ENCODE measurements at places on chromosomes 12 and 14.
A peak's percentile ranks its signal among the peaks of the same experiment; 100 is the strongest.

DNA sequence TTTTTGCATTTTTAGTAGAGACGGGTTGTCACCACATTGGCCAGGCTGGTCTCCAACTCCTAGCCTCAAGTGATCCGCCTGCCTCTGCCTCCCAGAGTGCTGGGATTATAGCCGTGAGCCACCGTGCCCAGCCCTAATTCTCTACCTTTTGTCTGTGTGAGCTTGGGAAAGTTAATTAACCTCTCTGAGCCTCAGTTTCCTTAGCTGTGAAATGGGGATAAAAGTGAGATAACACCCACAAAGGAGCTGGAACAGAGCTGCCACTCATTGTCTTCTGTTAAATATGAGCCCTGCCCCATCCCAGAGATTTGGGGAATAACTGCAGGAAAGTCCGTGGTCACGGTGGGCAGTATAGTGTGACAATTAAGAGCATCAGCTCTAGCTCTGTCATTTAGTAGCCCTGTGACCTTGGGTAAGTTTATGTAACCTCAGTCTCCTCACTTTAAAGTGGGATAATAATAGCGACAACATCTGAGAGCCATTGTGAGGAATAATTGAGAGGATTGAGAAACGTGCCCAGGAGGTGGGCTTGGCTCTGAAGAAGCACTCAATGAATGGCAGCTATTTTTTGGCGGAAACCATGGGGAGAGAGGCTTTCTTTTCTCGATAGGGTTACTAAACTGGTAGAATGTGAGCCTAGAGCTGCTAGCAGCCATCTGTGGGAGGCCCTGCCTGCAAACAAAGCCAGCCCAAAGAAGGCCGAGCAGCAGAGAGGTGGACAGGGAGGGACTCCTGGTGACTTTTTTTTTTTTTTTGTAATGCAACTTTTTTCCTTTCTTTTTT, 60.8 kb upstream of the MED13L start:
- no peak for DNase-seq

DNA sequence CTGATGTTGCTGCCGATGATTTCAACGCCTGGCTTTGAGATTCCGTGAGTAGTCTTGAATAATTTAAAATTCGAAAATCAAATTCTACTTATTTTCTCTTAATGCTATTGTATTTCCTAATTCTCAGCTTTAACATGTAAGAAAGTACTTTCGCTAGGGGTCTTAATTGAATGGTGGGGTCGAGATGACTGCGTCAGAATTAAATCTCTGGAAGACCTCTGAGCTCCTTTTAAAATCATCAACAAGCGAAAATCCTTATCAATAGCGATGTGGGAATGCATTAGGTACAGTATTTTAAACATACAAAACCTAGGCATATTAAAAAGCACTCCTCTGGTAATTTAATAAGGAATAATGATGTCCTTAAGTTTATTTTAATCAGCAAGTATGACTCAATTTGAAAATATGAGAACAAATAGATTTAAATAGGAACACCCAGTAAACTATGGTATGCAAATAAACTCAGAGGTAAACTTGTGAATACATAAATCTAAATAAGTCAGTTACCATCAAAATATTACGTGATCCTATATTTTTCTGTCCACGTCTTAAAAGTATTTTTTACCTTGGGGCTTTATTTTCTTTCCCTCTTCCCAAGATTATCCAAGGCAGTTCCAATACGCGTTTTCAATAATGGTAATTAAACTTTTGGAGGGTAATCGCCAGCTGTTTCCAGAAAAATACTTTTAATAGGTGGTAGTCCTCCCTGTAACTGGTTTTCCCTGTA, 1.4 kb downstream of the FOXA1 start:
- no peak for DNase-seq

GRCh38 chr12:117311-117710, 50.7 kb downstream of the IQSEC3 start:
- DNase-seq = no peak

DNA sequence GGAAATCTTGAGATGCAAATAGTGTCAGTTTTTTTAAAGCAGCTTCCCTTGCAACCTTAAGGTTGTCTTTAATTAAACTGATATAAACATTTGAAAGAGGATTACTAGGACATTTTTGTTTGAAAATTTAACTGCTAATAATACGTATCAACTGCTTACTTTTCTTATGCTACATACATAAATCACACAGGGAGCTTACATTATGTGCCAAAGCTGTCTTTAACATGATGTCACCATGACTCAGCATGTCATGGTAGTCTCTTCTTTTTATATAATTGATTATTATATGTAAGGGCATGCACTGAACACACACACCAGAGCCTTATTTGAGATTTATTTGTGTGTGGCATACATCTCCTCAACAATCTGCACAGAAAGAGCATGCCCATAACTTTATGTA, 63.0 kb upstream of the PTHLH start:
- peak; percentile 76 for DNase-seq

- no peak for DNase-seq
Measured at GRCh38 chr14:96592591-96593386, 90.6 kb downstream of the PAPOLA start.

- DNase-seq = no peak
Measured at GRCh38 chr12:10268037-10268436, 39.6 kb upstream of the KLRD1 start.

DNA sequence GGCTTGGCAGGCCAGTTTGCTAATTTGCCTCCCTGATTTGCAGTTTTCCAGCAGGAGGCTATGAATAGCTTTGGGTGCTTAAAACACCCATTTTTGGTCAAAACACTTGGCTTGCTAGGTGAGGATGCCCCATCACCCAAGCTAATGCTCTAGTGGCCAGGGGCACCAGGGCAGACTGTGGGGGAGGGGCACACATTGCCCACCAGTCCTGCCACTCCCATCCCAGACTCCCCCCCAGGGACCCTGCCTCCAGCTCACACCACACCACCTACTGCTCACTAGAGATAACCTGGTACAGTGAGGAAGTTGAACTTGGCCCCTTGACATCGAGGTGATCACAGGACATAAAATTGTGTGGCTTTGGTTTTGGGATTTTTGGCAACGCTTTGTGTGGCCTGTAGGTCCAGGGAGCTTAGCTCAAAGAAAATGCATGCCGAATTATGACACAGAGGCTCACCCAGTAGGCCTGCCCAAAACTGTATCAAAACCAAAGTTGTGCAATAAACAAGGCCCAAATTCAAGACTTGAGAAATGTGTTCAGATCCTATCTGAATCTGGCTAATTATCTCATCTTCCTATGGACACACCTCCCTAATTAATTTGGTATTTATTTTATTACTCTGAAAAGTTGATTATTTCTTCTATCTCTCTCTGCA, 4.3 kb downstream of the NUAK1 start:
- DNase-seq = no peak

- DNase-seq = no peak
Measured at GRCh38 chr12:78395961-78396360, 468.6 kb upstream of the SYT1 start.

- no peak for DNase-seq
Measured at GRCh38 chr14:89470401-89470800, 53.4 kb upstream of the FOXN3 start.

GRCh38 chr12:78118486-78118885, 287.8 kb downstream of the NAV3 start:
- no peak for DNase-seq

DNA sequence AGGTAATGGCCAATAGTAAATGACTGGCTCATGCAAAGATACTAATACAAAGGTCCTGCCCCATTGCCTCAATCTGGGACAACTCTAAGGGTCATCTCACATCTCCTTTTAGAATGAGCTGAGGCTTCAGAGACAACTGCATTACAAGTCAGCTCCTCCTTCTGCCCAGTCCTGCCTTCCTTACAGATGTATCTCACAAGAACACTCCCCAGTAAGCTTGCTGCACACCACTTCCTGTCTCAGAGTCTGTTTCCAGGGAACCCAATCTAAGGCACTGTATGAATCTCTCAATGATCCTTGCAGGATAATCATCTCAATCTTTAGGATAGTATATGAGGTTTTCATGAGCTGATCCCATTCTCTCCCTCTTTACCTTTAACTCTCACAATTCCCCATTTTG, 57.8 kb upstream of the ZDHHC17 start:
- peak; percentile 64 for DNase-seq

- DNase-seq = no peak
Measured at GRCh38 chr12:92503029-92503931, 199.5 kb upstream of the PLEKHG7 start.

- no peak for DNase-seq
Measured at GRCh38 chr12:30144777-30145683, 361.3 kb upstream of the TMTC1 start.

- DNase-seq = no peak
Measured at GRCh38 chr14:90574188-90575131, 177.6 kb downstream of the CALM1 start.

- no peak for DNase-seq
Measured at GRCh38 chr12:10747730-10748129, 24.6 kb upstream of the YBX3 start.

- no peak for DNase-seq
Measured at GRCh38 chr12:100324498-100324897, 32.4 kb upstream of the SLC17A8 start.

GRCh38 chr12:88753066-88753465, 172.8 kb upstream of the KITLG start:
- DNase-seq = peak; percentile 40

DNA sequence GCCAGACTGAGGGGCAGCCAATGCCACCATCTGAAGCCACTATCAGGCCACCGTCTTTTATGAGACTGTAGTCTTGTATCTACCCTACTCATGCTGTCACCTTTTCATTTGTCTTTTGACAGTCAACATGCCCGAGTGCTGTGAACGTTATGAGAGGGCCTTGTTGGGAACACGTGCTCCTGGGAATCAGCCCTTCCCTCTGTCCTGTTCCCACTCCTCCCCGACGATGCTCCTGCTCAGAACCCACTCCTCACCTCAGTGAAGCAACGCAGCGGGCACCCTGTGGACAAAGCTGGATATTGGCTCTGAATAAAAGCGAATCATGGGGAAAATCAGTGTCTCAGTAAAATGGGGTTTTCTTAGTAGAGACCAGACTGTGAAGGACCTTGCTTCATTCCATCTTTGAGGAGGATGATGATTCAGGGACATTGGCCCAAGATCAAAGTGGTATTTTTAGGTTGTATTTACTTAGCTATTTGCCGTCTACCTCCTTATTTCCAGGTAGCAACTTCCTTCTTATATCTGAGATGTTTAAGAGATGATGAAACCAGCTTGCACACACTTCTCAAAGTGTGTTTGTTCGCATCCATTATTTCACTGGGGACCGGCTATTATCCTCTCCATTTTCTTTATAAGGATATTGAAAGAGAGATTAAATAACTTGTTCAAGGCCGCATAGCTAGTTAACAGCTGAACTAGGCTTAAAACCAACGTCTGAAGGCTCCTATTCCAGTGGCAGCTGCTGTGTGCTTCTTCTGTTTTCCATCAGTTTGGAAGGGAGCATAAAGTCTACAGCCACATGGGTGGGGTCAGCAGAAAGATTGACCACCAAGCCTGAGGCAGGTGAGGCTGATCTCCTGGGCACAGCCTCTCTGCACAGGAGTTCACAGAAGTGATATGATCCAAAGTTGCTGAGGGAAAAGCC, 43.9 kb upstream of the CTDSP2 start:
- DNase-seq = no peak

DNA sequence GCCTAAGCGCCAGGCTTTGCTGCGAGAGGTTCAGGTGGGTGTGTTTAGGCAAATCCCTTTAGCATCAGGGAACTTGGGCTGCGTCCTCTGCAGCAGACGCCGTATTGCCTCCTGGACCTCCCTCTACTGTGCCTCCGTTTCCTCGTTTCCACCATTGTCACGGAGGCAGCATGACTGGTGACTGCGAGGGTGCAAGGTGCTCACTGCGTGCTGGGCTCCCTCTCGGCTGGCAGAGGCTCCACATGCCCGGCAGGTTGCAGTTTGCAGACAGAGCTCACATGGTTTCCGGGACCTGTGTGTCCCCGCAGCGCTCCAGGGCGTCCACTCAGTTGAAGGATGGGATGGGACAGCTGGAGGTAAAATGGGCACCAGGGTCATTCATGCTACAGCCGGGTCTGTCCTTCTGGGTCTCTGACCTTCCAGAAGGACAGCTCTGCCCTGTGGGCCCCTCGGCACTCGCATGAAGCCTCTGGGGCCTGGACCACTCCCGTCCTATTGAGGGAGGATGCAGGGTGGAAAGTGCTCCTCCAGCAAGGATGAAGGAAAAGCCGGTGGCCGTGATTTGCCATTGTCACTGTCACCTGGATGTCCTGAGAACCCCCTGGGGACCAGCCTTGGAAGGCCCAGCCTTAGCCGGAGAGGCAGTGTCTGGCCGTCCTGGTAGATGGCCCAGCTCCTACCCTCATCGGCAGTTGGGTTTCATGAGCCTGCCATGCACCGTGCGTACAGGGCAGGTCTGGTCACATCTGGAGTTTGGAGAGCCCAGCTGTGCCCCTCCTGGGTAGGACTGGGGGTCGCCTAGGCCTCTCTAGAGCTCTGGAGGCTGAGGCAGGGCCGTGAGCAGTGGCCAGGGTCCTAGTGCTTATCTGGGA, 146.5 kb downstream of the KIF26A start:
- DNase-seq = no peak

DNA sequence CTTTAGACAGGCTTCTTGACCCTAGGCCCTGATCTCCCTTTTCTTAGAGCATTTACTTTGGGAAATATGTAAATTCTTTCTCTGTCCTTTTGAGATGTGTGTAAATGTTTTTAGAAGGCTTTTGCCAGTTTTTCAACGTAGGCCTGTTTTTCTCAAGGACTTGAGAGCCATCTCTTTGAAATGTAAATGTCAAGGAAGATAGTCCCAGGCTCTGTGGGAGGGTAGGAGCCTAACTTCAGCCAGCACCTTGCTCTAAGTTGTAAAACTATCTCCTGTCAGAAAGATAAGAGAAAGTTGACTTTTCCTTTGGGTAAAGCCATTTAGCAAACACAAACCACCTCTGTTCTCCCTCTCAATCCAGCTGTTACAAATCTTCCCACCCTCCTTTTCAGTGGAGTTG, 219.8 kb downstream of the RPS29 start:
- DNase-seq = no peak

GRCh38 chr12:45468751-45469615, 253.1 kb downstream of the ANO6 start:
- no peak for DNase-seq

GRCh38 chr14:67358924-67359774, 455 bp downstream of the ATP6V1D start:
- peak; percentile 72 for DNase-seq

DNA sequence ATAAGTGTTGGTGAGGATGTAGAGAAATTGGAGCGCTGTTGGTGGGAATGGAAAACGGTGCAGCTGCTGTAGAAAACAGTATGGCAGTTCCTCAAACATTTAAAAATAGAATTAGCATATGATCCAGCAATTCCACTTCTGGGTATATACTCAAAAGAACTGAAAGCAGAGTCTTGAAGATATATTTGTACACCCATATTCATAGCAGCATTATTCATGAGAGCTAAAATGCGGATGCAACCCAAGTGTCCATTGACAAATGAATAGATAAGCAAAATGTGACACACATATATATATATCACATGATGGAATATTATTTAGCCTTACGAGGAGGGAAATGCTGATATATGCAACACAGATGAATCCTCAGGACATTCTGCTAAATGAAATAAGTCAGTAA, 84.7 kb upstream of the CEP83 start:
- DNase-seq = no peak

Data from HCEC 1CT (cell line).